ENCODE measurements at places on chromosomes 4 and X.

- H3K4me1 ChIP-seq, result peaks cover 4% of the 10 kb centered on the region
- H3K27ac ChIP-seq, result no peak overlapping the region
- no peaks in the 10 kb centered on the region for H3K27me3 ChIP-seq
- no peak overlapping the region for H3K4me3 ChIP-seq
- no peaks in the 10 kb centered on the region for H3K36me3 ChIP-seq
These were observed 37.7 kb downstream of the ARHGEF9 start for GRCh38 chrX:63747331-63747730.

GRCh38 chrX:1749499-1749898 is 134.6 kb downstream of the ASMT start:
- no peaks in the 10 kb centered on the region for H3K27me3 ChIP-seq
- no peaks in the 10 kb centered on the region for H3K36me3 ChIP-seq
- H3K4me1 ChIP-seq, result no peaks in the 10 kb centered on the region
- H3K27ac ChIP-seq, result no peak overlapping the region
- no peak overlapping the region for H3K4me3 ChIP-seq

DNA sequence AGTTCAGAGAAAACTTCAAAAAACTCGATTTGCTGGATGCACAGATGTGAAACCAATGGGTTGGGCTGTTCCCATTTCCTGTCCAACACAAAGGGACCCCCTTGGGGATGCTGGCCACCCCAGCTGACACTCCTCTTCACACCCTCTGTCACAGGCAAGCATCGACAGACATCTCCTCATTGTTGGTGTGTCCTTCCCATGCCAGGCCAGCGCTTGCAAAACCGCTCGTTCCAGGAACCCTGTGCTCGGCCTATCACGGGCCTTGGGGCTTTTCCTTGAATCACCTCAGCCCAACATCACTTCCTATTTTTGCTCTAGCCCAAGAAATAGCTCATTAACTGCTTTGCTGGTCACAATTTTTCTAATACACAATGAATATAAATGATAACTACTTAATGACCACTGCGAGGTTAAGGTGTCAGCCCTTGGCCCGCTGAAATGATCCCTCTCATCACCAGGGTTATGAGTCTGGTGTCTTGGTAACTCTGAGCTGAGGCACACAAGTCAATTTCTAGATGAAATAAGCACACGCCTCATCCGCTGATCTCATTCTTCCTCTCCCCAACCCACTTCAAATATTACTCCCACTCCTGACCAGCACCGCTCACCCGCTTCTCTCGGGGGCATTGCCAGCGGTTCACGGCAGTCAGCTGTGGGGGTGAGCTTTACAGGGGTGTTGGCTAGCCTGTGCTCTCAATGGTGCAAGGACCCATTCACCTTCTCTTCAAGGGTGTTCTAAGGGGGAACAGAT is 32.3 kb downstream of the BCOR start:
- H3K27me3 ChIP-seq, result no peaks in the 10 kb centered on the region
- H3K36me3 ChIP-seq, result peaks cover 16% of the 10 kb centered on the region
- H3K4me1 ChIP-seq, result no peaks in the 10 kb centered on the region
- no peak overlapping the region for H3K27ac ChIP-seq
- H3K4me3 ChIP-seq, result no peak overlapping the region

- H3K4me3 ChIP-seq, result no peak overlapping the region
- no peaks in the 10 kb centered on the region for H3K36me3 ChIP-seq
- DNase-seq, result no peak
- no peak overlapping the region for H3K27ac ChIP-seq
- no peaks in the 10 kb centered on the region for H3K27me3 ChIP-seq
- H3K4me1 ChIP-seq, result no peaks in the 10 kb centered on the region
These were observed 30.1 kb downstream of the GUCY1A1 start for GRCh38 chr4:155696726-155697125.
